ENCODE measurements at places on chromosomes 3 and 15. TPM values are rescaled to one million over a fixed set of nuclear protein-coding genes. Genes with fewer than 3 reads are reported as not detected.
A peak's percentile ranks its signal among the peaks of the same experiment; 100 is the strongest.

Gene MCF2L2
- total RNA-seq: 5.4 TPM

Gene RAB6B
- total RNA-seq: not detected

Gene CADPS
- not detected for total RNA-seq

Gene CHDH
- total RNA-seq: 0.79 TPM

Gene FANCD2OS
- total RNA-seq: not detected

Gene PIF1
- total RNA-seq: 66.1 TPM

Gene CGNL1
- total RNA-seq: not detected

Gene DNAH12
- 0.10 TPM for total RNA-seq

Gene HYAL3
- total RNA-seq: 9.2 TPM

Gene LRRIQ4
- total RNA-seq: not detected

Gene SKOR1
- 0.30 TPM for total RNA-seq

GRCh38 chr3:137709011-137709601 is 55.0 kb upstream of the SOX14 start:
- no peaks in the 10 kb centered on the region for H3K4me1 ChIP-seq
- DNase-seq: no peak
- H3K4me3 ChIP-seq: no peak overlapping the region
- no peaks in the 10 kb centered on the region for H3K27me3 ChIP-seq
- no peak overlapping the region for H3K27ac ChIP-seq

DNA sequence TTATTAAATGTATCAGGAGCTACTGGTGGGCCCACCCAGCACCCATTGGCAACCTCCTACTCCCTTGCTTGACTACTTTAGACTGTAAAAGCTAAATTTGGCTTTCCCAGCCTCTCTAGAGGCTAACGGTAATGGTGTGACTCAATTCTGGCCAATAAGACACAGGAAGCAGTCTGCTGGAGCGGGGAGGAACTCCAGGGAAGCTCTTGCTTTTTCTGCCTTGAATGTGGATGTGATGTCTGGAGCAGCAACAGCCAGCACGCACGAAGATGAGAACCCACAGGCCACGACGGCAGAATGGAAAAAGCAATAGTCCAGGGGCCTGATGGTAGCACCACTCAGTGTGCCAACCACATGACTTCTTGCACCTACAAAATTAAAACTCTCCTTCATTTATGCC is 39.9 kb downstream of the RAB6B start:
- DNase-seq: no peak
- H3K4me1 ChIP-seq: peaks cover 7% of the 10 kb centered on the region
- H3K4me3 ChIP-seq: no peak overlapping the region
- H3K27me3 ChIP-seq: no peaks in the 10 kb centered on the region
- no peaks in the 10 kb centered on the region for H3K36me3 ChIP-seq

- no peaks in the 10 kb centered on the region for H3K36me3 ChIP-seq
- H3K27me3 ChIP-seq: peaks cover 11% of the 10 kb centered on the region
- H3K27ac ChIP-seq: no peak overlapping the region
- no peaks in the 10 kb centered on the region for H3K4me1 ChIP-seq
- no peak overlapping the region for H3K4me3 ChIP-seq
These were observed 9.7 kb downstream of the COL8A1 start for GRCh38 chr3:99648101-99648500.

DNA sequence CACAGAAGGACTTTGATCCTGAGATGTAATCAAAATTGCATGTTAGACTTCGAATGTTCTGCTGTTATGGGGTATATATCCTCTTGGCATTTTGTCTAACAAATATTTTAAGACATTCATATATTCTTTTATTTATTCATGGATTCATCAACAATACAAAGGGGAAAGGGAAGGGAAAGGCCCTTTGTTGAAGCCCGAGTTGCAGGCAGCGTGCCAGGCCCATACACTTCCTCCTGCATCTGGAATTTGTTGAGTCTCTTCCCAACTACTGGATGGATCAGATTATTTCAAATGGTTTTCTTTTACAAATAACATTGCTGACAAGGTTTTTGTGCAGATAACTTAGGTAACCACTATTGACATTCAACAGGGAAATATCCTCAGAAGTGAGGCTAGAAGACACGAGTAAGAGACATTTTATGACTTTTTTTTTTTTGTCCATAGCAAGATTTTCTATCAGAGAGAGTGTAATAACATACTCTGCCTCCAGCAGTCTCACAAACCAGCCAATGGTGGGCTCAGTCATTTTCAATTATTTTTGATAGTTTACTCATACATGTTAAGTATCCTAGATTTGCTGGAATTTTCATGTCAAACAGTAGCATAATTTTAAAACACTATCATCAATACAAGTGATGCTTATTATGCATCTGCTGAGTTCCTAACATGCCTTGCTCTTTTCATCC is 94.3 kb downstream of the RPL39L start:
- H3K27me3 ChIP-seq: no peaks in the 10 kb centered on the region
- no peak overlapping the region for H3K4me3 ChIP-seq
- peak overlapping the region; percentile 59 for H3K27ac ChIP-seq
- H3K4me1 ChIP-seq: peaks cover 83% of the 10 kb centered on the region

GRCh38 chr3:50170689-50171088 is 15.6 kb downstream of the SEMA3F start:
- DNase-seq: no peak
- no peak overlapping the region for H3K27ac ChIP-seq
- H3K27me3 ChIP-seq: no peaks in the 10 kb centered on the region
- peaks cover 4% of the 10 kb centered on the region for H3K4me1 ChIP-seq

GRCh38 chr3:134057006-134057653 is 27.4 kb upstream of the SLCO2A1 start:
- no peak overlapping the region for H3K4me3 ChIP-seq
- peak overlapping the region; percentile 31 for H3K27ac ChIP-seq
- peaks cover 17% of the 10 kb centered on the region for H3K4me1 ChIP-seq
- H3K27me3 ChIP-seq: no peaks in the 10 kb centered on the region

DNA sequence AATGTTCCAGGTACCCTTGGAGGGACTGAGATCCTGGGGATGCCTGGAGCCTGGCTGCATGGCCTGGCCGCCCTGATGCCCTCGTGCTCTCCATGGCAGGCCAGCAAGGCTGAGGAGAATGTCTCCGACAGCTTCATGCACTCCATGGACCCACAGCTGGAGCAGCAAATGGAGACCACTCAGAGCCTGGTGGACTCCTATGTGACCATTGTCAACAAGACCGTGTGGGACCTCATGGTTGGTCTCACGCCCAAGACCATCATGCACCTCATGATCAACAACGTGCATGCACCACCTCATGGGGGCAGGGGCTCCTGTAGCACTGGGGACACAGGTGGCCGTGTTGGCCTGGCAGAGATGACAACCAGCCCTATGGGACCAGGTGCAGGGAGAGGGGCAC is 19.7 kb downstream of the GOLGA6A start:
- no peak overlapping the region for H3K27ac ChIP-seq
- H3K36me3 ChIP-seq: no peaks in the 10 kb centered on the region
- no peak overlapping the region for H3K4me3 ChIP-seq
- DNase-seq: peak; percentile 3
- peaks cover 23% of the 10 kb centered on the region for H3K4me1 ChIP-seq

DNA sequence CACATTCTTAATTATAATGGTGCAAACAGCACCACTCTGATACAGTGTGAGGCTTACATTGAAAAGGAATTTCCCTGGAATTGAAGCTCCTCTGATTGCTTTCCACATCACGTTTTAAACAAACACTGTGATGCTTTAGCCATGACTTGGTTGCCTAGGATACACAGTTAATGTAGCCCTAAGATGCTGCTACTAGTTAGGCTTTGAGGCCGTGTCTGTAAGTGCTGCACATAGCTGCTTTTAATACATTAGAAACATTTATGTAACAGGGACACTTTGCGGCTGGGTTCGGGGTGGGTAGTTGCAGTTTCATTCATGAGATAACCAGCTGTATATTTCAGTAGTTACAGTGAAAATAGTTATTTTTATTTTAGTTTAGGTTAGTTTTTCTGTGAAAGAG is 334.7 kb downstream of the NLGN1 start:
- no peak overlapping the region for H3K4me3 ChIP-seq
- H3K4me1 ChIP-seq: no peaks in the 10 kb centered on the region
- H3K27me3 ChIP-seq: no peaks in the 10 kb centered on the region
- no peak for DNase-seq

DNA sequence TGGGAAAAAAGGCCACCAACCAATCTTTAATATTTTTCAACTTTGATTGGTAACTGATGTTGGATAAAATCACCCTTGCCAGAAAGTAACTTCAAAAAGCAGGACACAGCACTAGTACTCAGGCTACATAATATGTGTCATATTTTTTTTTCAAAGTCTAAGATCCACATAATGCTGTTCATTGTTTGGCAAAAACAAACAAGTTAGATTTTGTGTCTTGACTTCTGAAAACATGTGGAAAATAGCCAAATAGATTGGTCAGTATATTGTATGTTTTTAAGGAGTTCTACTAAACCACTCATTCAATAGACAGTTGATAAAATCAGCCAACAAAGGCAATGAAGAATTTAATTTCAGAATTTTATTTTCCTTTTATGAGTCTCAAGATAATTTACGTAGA is 111.7 kb upstream of the CCDC54 start:
- no peak overlapping the region for H3K4me3 ChIP-seq
- peaks cover 16% of the 10 kb centered on the region for H3K4me1 ChIP-seq
- no peak for DNase-seq
- H3K36me3 ChIP-seq: no peaks in the 10 kb centered on the region
- H3K27ac ChIP-seq: no peak overlapping the region

DNA sequence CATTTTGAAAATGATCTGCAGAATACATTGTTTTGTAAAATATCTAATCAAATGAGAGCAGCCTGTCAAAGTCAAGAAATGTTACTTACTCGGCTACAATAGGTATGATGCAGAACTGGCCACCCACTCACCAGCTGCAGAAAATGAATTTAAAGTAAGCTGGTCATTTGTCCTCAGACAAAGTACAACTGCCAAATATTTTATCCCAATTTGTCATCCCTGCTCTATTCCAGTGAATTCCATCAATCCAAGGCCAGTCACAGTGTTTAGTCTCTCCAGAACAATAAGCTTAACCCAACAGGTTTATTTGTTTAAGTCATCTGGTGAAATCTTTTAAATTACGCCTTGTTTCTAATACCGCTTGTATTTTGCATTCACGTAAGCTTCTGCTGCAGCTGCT is 46.6 kb upstream of the TCF12 start:
- no peak for DNase-seq
- no peak overlapping the region for H3K4me3 ChIP-seq
- H3K4me1 ChIP-seq: no peaks in the 10 kb centered on the region
- no peaks in the 10 kb centered on the region for H3K27me3 ChIP-seq
- no peaks in the 10 kb centered on the region for H3K36me3 ChIP-seq
- no peak overlapping the region for H3K27ac ChIP-seq

- H3K36me3 ChIP-seq: no peaks in the 10 kb centered on the region
- no peak overlapping the region for H3K27ac ChIP-seq
- no peak for DNase-seq
- H3K4me3 ChIP-seq: no peak overlapping the region
- H3K27me3 ChIP-seq: peaks cover 16% of the 10 kb centered on the region
- H3K4me1 ChIP-seq: no peaks in the 10 kb centered on the region
These were observed 70.1 kb upstream of the GLCE start for GRCh38 chr15:69090197-69090948.

DNA sequence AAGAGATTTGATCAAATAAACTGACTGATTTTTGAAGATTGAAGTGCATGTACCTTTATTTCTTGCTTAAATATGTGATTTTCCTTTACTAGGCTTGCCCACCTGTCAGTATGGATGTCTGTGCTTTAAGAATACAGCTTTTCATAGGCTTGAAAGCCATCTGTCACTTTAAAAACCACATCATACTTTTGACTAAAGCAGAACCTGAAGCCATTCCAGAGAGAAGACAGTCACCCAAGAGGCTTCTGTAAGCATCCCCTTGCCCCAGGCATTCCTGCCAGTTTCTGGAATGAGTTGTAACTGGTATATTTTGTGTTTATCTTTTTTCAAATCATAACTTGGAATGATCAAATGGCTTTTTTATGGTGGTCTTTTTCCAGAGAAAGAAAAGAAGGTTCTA is 24.0 kb downstream of the HPS3 start:
- no peak for DNase-seq
- peaks cover 46% of the 10 kb centered on the region for H3K36me3 ChIP-seq
- H3K27me3 ChIP-seq: no peaks in the 10 kb centered on the region
- H3K4me3 ChIP-seq: no peak overlapping the region

- H3K36me3 ChIP-seq: no peaks in the 10 kb centered on the region
- no peak overlapping the region for H3K4me3 ChIP-seq
- H3K27me3 ChIP-seq: peaks cover 66% of the 10 kb centered on the region
- DNase-seq: no peak
- H3K4me1 ChIP-seq: peaks cover 6% of the 10 kb centered on the region
These were observed 4.3 kb downstream of the SLC6A20 start for GRCh38 chr3:45792036-45792435.

DNA sequence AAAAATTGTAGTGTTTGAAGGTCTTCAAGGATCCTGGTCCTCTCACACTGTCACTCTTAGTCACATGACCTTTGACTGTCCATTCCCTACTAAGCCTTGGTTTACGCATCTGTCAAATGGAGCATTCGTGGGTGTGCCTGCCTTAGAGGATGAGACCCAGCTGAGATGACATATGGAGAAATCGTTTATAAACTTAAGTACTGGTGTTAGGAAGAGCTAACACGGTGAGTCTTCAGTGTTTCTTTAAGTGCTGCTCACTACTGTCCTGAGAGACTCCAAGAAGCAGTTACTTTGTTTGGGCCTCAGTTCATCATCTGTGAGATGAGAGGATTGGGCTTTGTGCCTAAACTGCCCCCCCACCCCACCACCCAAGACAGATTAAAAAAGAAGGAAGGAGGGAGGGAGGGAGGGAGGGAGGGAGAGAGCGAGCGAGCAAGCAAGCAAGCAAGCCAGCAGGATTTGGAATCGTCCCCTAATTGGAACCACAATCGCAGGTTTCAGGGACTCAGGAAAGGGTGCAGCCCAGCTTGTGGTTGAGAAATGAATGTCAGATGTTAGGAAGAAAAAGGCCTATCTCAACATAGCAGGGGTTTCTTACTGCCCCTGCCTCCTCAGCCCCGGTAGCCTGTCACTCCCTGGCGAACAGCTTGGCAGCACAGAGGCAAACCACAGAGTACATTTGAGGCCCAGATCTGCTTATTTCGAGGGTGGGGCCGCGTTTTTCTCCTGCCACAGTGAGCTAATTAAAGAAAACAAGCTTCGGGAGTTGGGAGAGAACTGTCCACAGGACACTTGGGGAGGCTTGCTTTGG is 32.7 kb downstream of the SMAD3 start:
- H3K4me1 ChIP-seq: peaks cover 65% of the 10 kb centered on the region
- peaks cover 60% of the 10 kb centered on the region for H3K36me3 ChIP-seq
- DNase-seq: peak; percentile 65
- H3K27ac ChIP-seq: peak overlapping the region; percentile 94
- H3K27me3 ChIP-seq: no peaks in the 10 kb centered on the region

DNA sequence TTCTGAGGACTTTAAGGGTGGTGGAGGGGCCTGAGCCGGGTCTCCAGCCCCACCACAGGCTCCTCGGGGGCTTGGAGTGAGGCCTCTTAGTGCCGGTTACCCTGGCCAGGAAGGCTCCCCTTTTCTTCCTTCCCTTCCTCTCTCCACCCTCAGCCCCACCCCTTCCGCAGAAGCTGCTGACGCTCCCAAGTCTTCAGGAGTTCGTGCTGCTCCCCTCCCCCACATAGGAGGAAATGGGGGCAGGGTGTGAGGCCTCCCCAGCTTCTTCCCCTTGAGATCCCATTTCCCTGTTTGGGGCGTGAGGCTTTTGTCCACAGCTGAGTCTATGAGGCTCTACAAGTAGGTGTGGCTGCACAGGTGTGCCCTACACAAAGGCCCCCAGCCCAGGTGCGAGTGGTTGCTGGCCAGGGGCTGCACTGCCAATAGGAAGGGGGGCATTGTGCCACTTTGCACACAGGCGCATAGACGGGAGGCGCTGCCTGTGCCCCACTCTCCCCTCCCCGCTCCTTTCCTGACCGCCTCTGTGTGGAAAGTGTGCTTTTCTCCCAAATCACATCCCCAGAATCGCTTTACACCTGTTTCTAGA is 915 bp upstream of the CALML4 start:
- no peak for DNase-seq
- peaks cover 39% of the 10 kb centered on the region for H3K4me1 ChIP-seq
- H3K27ac ChIP-seq: peak overlapping the region; percentile 83
- peaks cover 1% of the 10 kb centered on the region for H3K36me3 ChIP-seq
- H3K4me3 ChIP-seq: peak overlapping the region; percentile 30
